ENCODE measurements at places on chromosomes 3 and 15.

GRCh38 chr15:27358751-27359434, 387.9 kb downstream of the GABRG3 start:
- peak; percentile 8 for DNase-seq

GRCh38 chr3:41037651-41038334, 161.5 kb upstream of the CTNNB1 start:
- no peak for DNase-seq

DNA sequence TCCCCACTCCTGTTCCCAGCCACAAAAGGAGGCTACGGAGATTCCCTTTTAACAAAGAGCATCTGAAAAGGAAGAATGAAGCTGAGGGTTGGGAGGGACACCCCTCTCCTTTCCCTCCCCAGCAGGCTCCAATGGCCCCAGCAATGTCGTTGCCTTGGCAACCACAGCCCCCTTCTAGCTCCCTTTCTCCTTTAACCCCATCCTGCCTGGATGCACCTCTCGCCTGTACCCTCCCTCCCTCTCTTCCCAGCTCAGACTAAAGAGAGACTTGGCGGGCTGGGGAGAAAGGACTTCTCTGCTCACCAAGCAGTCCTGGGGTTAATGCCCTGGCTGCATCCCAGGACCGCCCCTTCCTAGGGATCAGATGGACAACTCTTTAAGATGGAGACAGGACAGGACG, 7.1 kb upstream of the RPL29 start:
- DNase-seq: no peak

GRCh38 chr3:137100326-137100725, 142.5 kb downstream of the IL20RB start:
- DNase-seq: no peak

- peak; percentile 8 for DNase-seq
Observed at GRCh38 chr3:160343132-160343531, 55.9 kb downstream of the IFT80 start.

DNA sequence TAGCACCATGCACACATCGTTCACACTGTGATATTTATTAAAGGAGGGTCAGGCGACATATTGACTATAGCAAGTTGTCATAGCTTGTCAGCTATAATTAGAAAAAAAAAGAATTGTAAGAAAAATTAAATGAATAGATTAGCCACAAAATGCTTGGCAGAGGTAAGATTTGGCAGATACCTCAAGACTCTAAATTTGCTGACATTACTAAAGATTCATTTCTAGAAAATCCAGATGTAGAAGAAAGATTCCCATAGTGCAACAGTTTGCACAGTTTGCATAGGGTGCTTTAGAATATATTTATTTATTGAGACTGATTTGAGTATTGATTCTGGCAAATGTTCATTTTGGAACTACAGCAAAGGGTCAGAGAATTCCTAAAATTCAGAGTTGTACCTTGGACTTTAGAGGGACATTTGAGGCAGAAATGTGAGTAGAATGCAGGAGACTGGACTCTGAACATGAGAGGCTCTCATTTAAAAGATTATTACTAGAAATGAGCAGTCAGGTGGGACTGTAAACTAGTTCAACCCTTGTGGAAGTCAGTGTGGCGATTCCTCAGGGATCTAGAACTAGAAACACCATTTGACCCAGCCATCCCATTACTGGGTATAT, 102.0 kb upstream of the BHLHE40 start:
- no peak for DNase-seq

DNA sequence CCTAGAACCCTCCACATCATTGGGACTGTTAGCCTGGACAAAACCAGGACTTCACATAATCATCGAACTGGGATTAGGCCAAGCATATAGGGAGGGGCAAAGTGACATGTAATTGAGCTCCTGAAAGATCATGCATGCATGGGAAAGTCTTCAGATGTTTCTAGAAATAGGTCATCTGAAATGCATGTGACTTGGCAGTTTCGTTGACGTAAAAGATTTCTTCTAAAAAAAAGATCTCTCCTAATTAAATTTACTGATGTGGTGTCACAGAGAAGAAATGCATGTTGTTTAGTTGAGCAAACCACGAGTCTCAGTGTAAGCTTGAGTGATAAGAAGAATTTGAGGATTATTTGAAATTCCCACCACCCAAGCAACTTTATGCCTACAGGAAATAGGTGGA, 70.0 kb upstream of the LIMD1 start:
- no peak for DNase-seq

GRCh38 chr15:68326711-68327354, 49.3 kb downstream of the FEM1B start:
- DNase-seq: peak; percentile 24

- DNase-seq: no peak
Observed at GRCh38 chr3:150760431-150761200, 2.4 kb downstream of the SIAH2 start.

DNA sequence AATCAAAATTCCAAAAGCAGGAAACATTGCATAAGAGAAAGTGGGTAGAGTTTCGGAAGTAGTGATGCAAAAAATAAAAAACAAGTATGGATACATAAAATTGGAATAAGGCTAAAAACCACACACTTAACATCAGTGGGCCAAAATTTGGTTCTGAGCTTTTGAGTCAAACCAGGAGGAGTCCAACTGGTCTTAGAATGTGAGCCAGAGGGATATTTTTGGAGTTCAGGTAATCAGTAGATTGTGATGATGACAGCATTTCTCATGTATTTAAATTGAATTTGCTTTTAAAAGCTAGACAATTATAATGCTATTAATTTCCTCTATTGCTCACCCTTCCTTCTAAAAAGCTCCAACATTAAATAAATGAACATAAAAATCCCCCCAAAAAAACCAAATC, 38.2 kb upstream of the CHST2 start:
- DNase-seq: no peak

GRCh38 chr3:10594915-10595314, 89.5 kb upstream of the ATP2B2 start:
- peak; percentile 85 for DNase-seq

DNA sequence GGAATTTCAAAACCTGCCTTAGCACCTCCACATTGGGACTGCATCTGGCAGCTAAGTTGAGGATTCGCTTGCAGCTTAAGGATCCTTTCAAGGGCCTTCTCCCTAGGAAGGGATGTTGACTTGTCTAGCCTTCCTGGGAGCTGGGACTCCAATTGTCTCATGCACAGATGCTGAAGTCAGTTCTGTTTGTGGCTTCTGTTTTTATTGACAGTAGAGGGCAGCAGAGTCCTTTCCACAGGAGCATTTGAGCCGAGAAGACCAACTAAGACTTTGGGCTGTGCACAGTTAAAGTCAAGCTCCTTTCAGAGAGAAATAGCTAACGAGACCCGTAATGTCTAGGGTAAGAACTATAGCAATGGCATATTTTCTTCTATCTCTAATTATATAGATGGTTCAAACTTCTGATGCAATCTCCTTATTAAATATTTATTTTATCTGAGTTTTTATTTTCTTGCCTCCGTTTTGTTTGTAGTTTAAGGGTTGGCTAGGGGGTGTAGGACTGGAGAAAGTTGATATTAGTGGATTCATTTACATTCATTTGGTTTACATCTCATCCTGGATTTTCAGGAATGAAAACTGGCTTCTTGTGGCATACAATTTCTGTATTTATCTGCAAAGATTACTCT, 59.7 kb upstream of the KBTBD8 start:
- peak; percentile 50 for DNase-seq

GRCh38 chr3:66028457-66028856, 10.3 kb downstream of the MAGI1 start:
- no peak for DNase-seq

DNA sequence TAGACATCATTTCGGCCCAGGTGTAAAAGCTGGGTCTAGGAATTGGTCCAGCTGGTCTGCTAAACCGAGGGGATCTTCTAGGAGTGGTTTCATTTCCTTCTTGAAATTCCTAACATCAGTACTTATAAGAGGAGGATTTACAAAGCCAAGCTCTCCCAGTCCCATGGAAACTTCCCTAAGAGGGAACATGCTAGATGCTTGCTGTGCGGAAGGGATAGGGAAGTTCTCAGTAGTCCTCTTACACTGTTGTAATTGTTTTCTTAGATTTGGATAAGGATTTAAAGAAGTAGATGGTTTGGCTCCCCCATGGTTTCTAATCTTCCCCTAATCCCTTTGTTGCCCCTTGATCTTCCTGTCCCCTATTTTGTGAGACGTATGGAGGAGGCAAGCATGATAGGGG, 89.7 kb upstream of the XCR1 start:
- DNase-seq: no peak

DNA sequence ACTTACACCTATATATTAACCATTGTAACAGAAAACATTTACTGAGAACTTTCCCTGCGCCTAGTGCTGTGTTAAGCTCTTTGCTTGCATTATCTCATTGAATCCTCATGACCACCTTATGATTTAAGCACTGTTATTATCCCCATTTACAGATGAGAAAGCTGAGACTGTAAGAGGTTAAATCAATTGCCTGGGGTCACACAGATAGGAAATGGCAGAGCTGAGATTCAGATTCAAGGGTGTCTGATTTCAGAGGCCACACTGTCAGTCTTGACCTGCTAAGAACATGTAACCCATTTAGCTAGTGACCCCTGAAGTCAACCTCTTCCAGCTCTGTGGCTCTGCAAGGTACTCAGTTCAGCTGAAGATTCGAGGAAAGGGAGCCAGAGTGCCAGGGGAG, 143.9 kb downstream of the TLE3 start:
- DNase-seq: no peak

- DNase-seq: no peak
Observed at GRCh38 chr3:36674816-36675215, 89.5 kb downstream of the DCLK3 start.

- no peak for DNase-seq
Observed at GRCh38 chr3:63582943-63583500, 69.5 kb upstream of the SNTN start.

GRCh38 chr3:16508591-16508995, 4.9 kb downstream of the RFTN1 start:
- no peak for DNase-seq

DNA sequence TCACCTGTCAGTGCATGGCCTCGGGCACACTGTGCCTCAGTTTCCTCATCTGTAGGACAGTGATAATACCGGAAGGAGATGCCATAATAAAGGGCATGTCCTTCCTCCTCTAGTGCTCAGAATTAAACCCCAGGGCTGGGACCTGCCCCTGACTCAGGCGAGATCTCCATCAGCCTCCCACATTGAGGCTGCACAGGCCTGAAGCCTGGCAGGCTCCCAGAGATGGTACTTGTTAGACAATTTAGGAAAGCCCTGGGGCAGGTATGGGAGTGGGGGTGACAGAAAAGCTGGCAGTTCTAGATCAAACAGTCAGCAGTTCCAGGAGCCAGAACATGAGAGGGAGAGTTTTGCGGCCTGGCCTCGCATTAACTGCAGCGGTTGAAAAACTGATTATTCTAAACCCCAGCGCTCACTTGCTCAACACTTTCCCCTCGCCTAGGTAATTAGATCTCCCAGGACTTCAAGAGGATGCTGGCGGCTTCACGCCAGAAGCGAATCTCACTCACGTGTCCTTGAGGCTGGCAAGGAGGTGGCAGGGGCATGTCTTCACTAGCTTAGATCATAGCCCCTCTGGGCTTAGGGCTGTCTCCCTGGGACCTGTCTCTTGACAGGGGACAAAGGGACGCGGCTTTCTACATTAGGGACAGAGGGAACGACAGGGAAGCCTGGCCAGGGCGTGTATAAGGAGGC, 73.1 kb downstream of the ATP2B2 start:
- no peak for DNase-seq

DNA sequence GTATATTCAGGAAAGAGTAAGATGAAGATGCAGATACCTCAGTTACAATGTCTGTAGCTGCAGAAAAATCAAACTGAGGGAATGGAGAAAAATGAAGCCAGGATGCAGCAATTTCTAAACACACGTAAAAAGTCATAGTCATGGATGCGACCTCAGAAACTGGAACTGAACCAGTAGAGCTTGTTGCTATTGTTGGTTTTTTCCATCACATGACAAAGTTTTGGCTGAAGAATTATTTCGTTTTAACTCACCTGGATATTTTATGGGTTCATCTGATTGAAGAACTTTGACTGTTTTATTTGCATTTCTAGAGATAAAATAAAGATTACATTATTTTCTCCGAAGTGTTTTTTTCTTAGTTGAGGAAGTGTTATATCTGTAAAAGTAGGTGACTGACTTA, 591.2 kb downstream of the ZBBX start:
- DNase-seq: no peak

DNA sequence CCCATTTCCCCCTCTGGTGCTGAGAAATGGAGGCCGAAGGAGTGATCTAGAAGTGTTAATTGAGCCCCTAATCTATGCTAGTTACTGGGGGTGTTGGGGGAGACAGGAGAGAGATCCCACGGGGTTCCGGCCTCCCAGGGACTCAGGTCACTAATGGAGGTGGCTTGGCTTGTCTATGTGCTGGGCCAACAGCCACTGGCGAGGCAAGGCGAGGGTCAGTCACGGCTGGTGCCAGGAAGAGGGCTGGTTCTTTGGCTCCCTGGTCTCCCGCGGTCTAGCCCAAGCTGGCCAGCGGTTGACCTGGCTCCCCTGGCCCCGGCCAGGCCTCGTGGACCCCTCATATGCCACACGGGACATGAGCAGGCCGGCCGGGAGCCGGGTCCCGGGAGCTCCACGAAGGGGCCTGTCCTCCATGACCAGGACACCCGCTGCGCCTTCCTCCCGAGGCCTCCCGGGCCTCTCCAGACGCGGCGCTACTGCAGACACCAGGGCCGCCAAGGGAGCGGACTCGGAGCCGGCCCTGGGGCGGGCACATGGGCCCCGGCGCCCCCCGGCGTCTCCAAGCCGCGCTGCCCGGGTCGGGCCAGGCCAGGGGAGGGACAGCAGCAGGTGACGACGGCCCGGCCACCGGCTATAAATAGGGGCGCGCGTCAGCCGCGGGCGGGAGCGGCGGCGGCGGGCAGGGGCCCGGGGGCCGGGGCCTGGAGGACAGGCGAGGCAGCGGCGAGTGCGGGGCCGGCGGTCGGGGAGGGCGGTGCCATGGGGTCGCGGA, at the start of gene ALPK3:
TSS of gene ALPK3 (plus strand) at position 663 of the 772 bp plus-strand sequence. CDS start at position 760, 97 bp downstream.
- DNase-seq: no peak

GRCh38 chr3:160531311-160531710, 34.1 kb downstream of the KPNA4 start:
- DNase-seq: no peak
